ENCODE measurements at places on chromosomes 5 and 9.

- no peak for DNase-seq
Observed at GRCh38 chr5:30197662-30198061, 995.8 kb upstream of the CDH6 start.

DNA sequence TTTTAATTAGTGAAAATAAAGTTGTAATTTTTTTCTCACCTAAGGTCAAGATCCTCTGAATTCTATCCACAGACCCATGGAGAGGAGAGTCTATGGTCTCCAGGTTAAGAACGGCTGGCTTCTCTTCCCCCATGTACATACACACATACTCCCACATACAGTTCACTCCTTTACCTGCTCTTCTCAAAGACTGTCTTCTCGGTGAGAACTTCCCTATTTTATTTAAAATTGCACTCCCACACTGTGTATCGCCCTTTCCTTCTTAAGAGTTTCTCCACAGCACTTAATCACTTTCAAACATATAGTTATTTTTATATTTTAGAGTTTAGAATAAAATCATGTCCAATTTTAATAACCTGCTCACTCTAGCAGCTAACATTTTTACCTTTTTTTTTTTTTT is 3.6 kb upstream of the JADE2 start:
- DNase-seq: no peak

DNA sequence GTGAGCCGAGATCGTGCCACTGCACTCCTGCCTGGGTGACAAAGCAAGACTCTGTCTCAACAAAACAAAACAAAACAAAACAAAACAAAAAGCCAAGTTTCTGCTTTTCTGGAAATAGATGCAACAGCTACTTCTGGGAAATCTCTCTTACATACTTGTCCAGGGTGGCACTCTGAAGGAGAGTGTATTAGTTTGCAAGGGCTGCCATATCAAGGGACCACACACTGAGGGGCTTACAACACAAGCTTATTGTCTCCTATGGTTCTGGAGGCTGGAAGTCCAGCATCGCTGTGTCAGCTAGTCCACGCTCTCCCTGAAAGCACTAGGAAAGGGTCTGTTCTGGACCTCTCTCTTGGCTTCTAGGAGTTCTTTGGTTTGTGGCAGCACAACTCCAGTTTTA is 277.9 kb upstream of the WWC1 start:
- DNase-seq: no peak

GRCh38 chr9:15268782-15269181 is 38.2 kb downstream of the TTC39B start:
- DNase-seq: no peak

- DNase-seq: no peak
Observed at GRCh38 chr5:148934895-148935400, 108.5 kb downstream of the ADRB2 start.

GRCh38 chr9:11577522-11577921 is 964.7 kb upstream of the PTPRD start:
- DNase-seq: no peak

GRCh38 chr9:27109621-27110020 is 596 bp downstream of the TEK start:
- no peak for DNase-seq

DNA sequence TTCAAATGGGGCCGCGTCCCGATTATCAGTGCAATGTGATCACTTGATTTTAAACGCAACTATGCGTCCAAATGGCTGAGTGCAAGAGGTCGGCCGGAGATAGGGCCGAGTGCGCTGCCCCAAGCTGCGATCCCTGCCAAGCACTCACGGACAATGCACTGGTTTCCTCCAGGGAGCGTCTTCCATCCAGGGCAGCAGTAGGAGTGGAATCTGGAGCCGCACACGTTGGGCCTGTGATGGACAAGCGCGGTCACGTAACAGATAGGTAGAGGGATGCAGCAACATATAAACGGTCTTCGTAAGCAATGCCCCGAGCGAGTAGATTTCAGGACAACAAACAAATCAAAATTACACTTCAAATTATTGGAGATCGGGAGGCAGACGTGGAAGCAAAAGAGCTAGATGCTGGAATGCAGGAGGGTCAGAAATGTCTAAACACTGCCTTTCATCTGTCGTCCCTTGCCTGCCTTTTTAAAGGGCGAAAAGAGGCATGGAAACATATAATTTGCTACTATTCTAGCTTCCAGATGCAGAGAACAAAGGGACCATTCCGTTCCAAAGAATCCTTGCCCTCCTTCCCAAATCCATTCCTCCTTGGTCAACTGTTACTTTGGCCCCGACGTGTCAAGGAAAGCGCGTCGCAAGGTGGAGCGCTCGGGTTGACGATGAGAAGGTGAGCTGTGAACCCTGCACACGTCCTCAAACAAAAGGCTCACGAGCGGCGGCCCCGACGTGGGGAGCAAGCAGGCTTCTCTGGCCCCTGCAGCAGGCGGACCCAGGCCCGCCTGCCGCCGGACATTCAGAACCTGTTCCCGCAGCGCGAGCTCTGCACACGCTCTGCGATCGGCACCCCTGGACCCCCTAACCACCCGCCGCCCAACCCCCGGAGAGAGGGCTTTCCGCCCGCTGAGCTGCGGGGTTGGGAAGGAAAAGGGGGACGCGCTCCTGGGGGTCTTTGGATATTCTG is 1.5 kb downstream of the FBN2 start:
- no peak for DNase-seq

GRCh38 chr5:87845734-87846133 is 422.9 kb downstream of the TMEM161B start:
- DNase-seq: no peak

DNA sequence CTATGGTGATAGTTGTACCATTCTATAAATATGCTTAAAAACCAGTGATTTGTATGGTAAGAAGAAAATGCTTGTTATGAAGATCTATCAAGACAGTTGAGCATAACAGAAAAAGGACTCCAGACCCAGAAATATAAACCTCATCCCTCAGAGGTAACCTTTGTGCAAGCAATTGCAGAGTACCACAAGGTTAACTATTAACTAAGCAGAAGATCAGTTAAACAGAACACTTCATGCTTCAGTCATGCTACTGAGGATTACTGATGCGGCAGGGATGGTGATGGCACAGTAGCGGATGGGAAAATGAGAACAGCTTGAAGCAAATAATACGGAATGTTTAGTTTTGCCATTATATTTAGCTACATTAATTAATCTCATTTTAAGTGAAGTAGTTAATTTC is 45.5 kb downstream of the IARS1 start:
- DNase-seq: no peak

DNA sequence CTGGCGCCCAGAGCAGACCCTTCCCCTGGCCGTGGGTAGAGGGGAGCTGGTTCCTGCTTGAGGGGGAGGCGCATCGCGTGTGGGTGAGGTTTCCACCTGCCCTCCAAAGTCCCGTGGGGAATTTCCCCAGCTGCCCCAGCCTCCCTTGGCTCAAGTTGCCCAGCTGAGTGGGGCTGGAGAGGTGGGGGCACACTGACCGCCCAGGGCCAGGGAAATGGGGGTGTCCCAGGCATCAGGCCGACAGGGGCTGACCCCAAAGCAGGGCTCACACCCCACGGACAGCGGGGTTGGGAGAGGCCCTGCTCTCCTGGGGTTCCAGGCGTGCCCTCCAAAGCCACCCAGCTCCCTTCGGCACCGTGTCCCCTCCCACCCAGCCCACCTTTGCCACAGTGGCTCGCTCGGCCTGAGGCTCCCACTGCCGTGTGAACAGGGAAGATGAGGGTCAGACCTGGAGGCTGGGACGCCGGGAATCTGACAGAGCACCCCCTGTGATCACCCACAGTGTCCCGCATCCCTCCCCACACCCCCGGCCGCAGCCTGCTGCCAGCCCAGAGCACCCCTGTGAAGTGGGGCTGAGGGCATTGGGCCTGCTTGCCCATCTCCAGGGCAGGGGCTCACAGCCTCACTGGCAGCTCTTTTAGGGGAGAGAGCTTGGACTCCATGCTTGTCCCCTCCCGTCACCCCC is 933 bp upstream of the EGFL7 start:
- DNase-seq: no peak

DNA sequence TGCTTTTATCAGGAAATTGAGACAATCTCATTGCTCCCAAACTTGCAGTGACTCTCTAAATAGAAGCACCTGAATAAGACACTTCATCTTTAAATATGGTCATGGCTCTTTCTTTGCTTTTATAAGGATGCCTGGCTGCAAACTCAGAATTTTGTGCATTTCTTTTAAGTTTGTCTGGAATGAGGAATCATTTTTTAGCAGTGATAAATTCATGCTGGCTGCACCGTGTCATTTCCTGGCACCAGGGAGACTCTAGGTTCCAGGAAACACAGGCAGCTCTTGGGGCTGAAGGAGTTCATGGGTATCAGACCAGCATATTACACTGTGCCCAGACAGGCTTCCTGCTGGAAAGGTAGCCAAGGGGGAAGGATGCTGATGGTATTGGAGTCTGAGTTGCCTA is 109.9 kb downstream of the NUDT12 start:
- no peak for DNase-seq

- no peak for DNase-seq
Observed at GRCh38 chr5:86439593-86440110, 178.1 kb upstream of the COX7C start.

DNA sequence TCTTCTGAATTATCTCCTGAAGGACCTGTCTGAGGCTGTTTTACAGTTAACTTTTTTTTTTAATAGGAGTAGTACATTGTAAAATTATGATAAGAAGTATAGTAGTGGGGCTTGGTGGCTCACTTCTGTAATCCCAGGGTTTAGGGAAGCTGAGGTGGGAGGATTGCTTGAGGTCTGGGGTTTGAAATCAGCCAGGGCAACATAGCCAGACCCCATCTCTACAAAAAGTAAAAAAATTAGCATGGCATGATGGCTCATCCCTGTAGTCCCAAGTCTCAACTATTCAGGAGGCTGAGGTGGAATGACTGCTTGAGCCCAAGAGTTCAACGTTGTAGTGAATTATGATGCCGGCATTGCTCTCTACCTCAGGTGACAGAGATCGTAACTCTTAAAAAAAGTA is 7.0 kb downstream of the IPO11 start:
- DNase-seq: no peak

- DNase-seq: no peak
Observed at GRCh38 chr9:76658510-76659231, 105.6 kb upstream of the PCA3 start.

DNA sequence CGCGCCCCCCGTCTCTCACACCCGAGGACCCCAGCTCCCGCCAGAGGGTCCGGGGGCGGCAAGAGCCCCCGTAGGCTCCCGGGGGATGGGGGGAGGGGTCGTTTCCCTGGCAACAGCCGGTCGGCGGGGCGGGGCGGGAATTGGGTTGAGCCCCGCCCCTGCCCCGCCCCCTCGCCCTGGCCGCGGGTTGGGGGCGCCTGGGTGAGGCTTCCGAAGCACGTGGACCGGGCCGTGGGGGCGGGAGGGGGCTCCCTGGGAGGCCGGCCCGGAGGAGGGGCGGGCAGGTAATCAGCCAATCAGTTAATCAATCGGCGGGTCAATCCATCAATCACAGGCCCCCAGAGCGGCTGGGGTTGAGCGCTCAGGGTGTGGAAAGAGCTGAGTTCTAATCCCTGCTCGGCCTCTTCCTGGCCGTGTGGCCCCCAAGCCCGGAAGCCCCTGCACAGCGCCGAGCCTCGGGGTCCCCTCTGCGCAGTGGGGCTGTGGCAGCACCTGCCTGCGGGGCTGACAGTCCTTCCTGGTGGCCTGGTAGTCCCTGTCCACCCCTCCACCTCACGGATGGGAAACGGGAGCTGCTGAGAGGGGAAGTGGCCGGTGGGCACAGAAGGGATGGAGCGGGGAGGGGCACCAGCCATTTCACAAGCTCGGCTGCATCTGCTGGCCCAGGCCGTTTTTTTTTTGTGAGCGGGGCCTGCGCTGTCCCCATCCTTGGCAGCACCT is 174.2 kb upstream of the IER5L start:
- DNase-seq: no peak

GRCh38 chr5:148808864-148809642 is 17.4 kb upstream of the ADRB2 start:
- peak; percentile 30 for DNase-seq

DNA sequence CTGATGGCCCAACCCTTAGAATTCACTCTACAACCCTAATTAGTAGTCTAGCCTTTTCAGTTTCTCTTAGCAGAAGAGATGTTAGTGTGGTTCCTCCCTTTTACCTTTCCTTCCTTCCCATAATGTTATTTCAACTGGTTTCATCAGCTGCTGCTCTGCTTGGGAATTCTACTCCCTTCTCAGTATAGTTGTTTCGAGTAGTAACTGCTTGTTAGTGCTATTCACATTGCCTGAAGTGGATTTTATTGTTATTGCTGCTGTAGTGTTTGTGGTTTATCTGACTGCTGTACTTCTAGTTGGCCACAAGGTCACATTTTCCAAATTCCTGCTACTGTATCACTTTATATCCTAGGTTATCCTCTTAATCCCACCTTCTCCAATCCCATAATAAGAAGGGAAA is 29.7 kb downstream of the SMIM15 start:
- no peak for DNase-seq

DNA sequence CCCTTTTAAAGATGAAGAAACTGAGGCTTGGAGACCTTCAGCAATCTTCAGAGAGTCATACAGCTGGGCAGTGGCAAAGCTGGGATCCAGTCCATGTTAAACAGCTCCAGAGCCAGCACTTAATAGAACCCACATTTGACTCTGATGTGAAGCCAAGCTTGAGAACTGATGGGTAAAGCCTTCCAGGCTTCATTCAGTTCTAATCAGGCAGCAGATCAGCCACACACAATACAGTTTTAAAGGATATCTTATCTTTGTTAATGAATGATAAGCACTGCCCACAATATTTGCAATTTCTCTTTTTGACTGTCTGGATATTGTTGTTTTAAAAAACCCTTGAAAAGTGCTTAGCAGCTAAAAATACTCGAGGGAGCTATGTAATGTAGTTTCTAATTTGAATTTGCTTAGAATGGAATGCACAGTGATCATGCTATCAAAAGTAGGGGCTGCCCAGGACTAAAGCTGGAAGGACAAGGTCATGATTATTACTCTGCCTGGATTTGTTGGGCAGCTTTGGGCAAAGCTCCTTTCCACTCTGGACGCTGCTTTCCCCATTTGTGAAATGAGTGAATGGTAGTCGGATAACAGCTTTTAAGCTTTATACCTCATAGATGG is 31.3 kb upstream of the HTR4 start:
- DNase-seq: no peak

DNA sequence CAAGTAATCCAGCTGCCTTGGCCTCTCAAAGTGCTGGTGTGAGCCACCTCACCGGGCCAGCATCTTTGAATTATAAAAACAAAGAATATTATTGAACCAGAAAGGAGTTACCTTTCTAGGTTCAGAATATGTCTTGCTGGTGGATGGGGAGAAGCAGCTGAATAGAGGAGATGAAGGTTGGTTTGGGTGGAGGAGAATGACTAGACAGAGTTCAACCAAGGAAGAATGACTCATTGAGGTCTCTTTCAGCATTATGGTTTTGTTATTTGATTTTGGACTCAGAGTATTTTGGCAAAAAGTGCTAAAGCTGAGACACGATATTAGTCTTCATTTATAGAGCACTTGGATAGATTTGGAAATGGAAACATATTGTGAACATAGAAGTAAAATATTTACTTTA is 75.2 kb upstream of the MPDZ start:
- DNase-seq: no peak

DNA sequence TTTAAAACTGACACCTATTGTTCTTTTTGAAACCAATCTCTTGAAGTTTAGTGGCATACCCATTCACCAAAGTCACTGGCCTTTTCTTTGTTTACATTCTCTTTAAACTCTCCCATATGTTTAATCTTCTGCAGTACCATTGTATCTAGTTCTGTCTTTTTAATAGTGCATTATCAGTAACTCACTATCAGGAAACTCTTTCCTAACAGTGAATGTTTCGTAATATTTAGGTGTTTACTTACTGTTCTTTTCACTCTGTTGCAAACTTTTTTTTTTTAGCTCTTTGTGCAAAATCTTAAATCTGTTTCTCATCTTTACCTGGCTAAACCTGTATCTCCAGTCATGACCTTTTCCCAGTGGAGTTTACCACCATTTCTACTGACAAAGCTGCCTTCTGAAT is 17.2 kb downstream of the SMAD5 start:
- DNase-seq: no peak

GRCh38 chr9:135948968-135949367 is 12.2 kb downstream of the UBAC1 start:
- no peak for DNase-seq
